ENCODE measurements at places on chromosomes 11 and 22. TPM values are rescaled to one million over a fixed set of nuclear protein-coding genes. Genes with fewer than 3 reads are reported as not detected.
A peak's percentile ranks its signal among the peaks of the same experiment; 100 is the strongest.

Gene LRRC75B
- total RNA-seq = 7.8 TPM

Gene INPP5J
- 4.8 TPM for total RNA-seq

Gene DGAT2
- 24.0 TPM for total RNA-seq

Gene TENM4
- total RNA-seq = 2.4 TPM

Gene NELL1
- not detected for total RNA-seq

Gene CCDC116
- total RNA-seq = 0.57 TPM

Gene TREH
- 0.44 TPM for total RNA-seq

DNA sequence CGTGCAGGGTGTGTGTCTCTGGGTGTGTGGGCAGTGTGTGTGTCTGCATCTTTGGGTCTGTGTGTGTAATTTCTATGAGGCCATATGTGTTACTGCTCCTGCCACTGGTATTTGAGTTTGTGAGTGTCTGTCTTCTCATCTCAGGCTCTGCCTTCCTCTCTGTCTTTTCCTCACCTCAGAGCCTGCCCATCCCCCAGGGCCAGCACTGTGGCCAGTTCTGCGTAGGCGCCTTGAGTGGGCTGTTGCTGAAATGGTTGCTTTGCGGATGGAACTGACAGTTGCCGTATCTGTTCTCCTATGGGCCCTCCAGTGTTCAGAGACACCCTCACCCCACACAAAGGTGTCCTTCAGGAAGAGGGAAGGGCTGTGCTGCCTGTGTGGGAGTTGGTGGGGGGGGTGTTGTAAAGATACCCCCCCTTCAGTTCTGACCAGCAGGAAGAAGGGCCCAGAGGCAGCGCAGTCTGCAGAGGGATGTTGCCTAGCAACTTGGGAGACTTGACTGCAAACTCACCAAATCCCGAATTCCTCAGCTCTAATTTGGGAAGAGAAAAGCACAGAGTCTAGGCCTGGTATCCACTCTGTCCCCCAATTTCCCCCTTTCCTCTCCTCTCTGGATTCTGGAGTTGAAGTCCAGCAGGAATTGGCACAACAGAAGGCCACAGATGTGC lies 2.0 kb upstream of the NRGN start:
- DNase-seq = no peak

DNA sequence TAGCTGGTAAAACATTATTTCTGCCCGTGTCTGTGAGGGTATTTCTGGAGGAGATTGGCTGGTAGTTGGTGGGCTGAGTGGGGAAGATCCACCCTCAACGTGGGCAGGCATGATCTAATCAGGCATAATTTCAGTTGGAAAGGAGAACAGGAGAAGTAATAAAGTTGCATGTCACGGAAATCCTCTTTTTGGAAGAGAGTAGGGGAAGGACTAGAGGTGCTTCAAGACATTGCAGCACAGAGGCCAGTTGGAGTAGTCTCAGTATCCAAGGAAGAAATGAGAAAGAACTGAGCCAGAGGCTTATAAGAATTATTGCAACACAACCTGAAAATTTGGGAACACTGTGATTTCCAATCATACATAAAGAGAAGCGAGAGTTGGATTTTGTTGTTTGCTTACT lies 1155.1 kb downstream of the FAM181B start:
- DNase-seq = no peak

DNA sequence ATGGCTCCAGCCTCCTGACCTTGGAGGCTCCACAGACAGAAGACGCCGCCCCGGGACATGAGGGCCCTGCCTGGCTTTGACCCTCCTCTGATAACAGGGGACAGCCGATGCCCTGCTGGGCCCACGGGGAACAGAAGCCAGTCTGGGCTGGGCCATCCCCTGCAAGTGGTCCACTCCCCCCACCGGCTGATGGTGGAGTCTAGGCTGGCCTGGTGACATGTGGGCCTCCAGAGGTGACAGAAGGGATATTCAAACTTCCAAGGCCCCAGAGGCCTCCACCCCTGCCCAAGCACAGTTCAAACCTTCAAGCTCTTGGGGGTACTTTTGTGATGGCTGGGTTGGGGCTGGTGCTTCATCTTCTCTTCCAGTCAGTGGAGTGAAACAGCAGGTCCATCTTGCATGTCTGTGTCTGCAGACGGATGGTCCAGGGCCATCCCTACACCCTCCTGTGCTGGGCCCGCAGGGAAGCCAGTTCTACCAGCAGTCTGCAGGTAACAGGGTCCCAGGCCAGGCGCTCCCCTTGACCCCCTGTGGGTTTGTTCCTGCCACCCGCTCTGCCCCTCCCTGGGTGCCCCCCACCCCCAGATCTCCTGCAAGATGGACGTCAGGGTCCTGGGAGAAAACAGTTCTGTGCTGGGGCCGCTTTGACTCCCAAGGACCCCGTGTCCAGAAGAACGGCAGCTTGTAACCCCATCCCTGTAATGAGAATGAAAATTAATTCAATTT lies 929.9 kb downstream of the BRD1 start:
- no peak for DNase-seq

GRCh38 chr11:107307991-107308390 lies 149.6 kb downstream of the CWF19L2 start:
- DNase-seq = no peak

GRCh38 chr11:2844996-2845395 lies 40.6 kb downstream of the CDKN1C start:
- DNase-seq = no peak

- peak; percentile 19 for DNase-seq
Observed at GRCh38 chr11:44623341-44623730, 57.9 kb downstream of the CD82 start.

- DNase-seq = no peak
Observed at GRCh38 chr11:11864332-11864731, 22.6 kb downstream of the USP47 start.

- no peak for DNase-seq
Observed at GRCh38 chr11:19499026-19499669, 213.5 kb upstream of the NAV2 start.

GRCh38 chr11:35664977-35665441 lies 2.4 kb downstream of the TRIM44 start:
- DNase-seq = no peak

GRCh38 chr11:64011371-64011770 lies 24.4 kb upstream of the FLRT1 start:
- no peak for DNase-seq

- DNase-seq = peak; percentile 8
Observed at GRCh38 chr11:134677891-134678551, 266.0 kb upstream of the B3GAT1 start.

DNA sequence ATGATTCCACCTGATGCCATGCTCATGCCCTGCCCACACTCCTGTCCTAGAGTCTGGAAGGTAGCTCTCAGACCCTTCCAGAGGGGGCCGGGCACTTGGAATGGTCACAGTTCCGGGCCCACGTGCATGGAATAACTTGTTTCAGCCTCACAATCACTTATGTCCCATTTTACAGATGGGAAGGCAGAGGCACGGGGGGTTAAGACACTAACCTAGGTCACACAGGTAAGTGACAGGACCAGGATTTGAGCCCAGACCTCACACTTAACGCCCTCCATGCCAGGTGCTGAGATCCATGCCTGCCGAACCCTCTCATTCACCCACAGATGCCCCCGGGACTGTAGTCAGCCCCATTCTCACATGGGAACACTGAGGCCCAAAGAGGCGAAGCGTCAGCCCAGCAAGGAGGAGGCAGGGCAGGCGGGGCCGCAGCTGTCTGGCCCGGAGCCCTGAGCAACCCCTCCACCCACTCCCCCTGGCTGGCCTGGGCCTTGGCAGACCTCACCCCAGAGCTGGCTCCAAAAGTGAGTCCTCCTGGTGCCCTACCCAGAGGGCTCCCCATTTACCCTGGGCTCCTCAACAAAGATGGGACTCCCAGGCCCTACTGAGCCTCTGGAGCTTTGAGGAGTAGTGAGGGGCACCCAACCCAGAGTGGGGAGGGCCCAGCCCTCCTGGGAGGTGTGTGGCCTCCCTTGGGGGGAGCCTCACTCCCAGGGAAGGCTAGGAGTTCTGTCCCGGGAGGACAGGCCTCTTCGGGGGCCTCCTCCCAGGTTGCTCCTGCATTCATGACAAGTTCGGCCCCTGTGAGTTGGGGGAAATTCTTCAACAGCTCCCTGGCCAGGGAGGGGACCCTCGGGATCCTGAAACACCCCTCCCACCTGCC lies 2.4 kb upstream of the ALDH3B1 start:
- peak; percentile 41 for DNase-seq

GRCh38 chr11:24391167-24391566 lies 105.7 kb upstream of the LUZP2 start:
- no peak for DNase-seq

GRCh38 chr11:18790883-18791206 lies 753 bp downstream of the PTPN5 start:
- DNase-seq = no peak

GRCh38 chr11:134340354-134340964 lies 8.7 kb downstream of the GLB1L2 start:
- no peak for DNase-seq

DNA sequence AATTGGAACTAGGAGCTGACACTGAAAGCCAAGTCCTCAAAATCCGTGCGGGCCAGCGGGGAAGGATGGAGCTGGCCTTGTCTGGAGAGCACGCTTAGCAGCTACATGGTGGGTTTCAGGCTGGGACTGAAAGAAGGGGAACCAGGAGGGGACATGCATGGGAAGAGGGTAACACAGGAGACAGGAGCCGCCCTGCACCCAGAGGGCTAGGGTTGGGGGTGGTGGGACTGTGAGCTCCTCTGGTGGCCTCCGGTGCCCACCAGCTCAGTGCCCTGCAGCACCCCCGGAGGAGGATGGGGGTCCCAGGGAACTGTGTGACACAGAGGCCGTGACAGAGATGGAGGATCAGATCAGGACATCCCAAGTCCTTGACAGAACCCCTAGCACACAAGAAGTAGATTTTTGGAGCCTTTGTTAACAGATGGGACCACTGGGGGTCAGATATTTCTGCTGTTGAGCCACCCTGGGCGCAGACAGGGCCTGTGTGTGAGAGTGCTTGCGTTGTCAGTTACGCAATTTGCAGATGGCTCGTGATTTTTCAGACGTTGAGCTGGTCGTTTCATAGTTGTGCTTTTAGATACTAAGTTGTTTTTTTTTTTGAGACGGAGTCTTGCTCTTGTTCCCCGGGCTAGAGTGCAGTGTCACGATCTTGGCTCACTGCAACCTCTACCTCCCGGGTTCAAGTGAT lies 21.3 kb upstream of the GRAMD4 start:
- DNase-seq = no peak

GRCh38 chr11:26350002-26350401 lies 18.1 kb downstream of the ANO3 start:
- no peak for DNase-seq

- DNase-seq = peak; percentile 79
Observed at GRCh38 chr22:42780070-42780540, 59.4 kb upstream of the A4GALT start.

- DNase-seq = no peak
Observed at GRCh38 chr11:100467821-100468508, 219.1 kb upstream of the ARHGAP42 start.

- DNase-seq = no peak
Observed at GRCh38 chr22:18056161-18056666, 21.6 kb upstream of the PEX26 start.

GRCh38 chr22:49701380-49702067 lies 126.1 kb downstream of the BRD1 start:
- no peak for DNase-seq

DNA sequence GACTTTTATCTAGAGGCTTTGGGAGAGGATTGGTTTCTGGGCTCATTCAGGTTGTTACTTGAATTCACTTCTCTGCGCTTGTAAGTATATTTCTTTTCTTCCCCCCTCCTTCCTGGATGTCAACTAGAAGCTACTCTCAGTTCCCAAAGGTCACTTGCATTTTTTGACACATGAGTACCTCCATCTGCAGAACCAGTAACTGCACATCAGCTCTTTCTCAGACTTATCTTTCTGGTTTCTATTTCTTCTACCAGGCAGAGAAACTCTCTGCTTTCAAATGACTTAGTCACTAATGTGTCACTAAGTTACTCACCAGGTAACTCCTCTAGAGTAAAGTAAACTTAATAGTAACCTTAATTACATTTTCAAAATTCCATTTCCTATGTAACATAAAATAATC lies 773.0 kb upstream of the LUZP2 start:
- no peak for DNase-seq

DNA sequence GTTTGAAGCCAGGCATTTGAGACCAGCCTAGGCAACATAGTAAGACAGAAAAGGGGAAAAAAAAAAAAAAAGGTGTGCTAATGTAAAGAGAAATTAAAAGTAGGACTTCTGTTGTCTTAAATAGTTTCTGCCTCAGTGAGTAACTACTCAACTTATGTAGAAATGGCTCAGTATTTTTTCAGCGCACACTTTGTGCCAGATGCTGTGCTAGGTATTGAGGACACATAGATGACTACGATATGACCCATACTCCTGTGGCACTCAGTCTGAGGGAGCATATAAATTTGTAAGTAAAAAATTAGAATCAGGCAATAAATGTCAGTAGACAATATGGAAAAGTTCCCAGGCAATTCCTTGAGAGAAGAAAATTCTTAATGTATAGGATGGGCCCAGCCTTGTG lies 93.9 kb downstream of the YAP1 start:
- no peak for DNase-seq

DNA sequence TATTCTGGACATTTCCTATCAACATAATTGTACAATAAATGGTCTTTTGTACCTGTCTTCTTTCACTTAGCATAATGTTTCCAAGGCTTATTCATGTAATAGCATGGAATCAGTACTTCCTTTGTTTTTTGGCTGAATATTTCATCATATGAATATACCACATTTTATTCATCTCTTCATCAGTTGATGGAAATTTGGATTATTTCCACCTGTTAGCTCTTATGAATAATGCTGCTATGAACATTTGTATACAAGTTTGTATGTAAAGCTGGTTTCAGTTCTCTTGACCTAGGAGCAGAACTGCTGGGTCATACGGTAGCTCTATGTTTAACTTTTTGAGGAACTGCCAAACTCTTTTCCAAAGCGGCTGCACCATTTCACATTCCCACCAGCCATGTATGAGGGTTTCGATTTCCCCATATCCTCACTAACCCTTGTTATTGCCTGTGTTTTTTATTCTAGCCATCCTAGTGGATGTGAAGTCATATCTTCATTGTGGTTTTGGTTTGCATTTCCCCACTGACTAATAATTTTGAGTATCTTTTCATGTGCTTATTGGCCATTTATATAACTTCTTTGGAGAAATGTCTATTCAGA lies 20.9 kb downstream of the EXT2 start:
- DNase-seq = no peak

- no peak for DNase-seq
Observed at GRCh38 chr11:13042873-13043342, 33.8 kb downstream of the RASSF10 start.

All from ureter (tissue), 1 donor.